ENCODE measurements at places on chromosomes 6 and 20.

- peak; percentile 5 for DNase-seq
Measured at GRCh38 chr6:128882991-128883611, at the start of gene LAMA2. Gene LAMA2 (plus strand): TSS chr6:128883138. CDS start chr6:128883246, 108 bp downstream.

DNA sequence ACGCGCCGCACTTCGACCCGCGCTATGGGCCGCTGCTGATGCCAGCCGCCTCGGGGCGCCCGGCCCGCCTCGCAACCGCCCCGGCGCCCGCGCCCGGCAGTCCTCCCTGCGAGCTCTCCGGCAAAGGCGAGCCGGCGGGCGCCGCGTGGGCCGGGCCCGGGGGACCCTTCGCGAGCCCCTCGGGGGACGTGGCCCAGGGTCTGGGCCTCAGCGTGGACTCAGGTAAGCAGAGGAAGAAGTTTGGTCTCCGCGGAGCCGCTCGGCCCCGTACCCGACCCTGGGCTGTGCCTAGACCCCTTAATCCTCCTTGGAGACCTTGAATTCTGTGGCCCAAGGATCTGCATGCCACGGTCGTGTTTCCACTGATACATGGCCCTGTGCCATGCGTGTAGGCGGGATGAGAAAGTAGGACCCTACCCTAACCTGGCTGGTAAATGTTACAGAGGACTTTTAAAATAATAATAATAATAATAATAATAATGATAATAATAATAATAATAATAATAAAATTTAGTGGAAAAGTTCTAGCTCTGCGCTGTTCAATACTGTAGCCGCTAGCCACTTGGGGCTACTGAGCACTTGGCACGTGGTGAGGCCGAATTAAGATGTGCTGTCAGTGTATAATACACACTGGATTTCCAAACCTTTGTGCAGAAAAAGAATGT is 5.6 kb downstream of the VGLL2 start:
- no peak for DNase-seq

DNA sequence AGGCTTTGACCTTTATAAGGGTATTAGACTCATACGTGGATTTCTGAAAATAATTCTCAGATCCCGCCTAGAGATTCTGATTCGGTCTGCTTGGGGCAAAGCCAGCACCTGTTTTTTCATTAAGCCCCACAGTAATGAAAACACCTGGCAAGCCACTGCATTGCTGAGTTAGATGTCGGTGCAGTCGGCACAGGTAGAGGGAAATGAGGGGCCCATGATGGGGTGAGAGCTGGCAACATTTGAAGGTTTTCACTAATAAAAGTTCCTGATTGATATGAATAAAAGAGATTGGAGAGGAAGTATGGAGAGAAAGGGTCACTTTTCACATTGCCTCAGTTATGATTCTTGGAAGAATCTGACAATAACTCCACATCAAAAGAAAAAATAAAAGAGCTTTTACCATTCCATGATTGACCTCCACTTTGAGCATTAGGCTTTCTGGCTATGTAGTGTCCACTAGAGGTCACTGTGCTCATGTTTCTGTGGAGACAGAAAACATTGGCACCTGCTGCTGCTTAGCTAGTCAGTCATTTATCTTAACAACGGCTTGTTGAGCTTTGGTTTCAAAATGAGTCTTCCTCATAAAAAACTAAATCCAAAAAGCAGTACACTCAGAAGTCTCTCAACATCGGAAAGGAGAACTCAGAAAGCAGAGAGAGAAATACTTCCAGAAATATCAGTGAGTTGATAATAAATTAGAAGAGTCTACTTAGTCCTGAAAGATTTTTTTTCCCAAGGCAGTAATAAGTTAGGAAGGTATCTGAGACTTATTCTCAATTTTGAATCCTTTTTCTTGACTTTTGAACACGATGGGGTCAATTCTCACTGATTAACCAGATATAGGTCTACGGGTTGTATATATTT is 53.3 kb upstream of the KLHL31 start:
- peak; percentile 85 for DNase-seq

GRCh38 chr20:63233061-63233344 is 2.7 kb upstream of the BIRC7 start:
- DNase-seq: no peak

- no peak for DNase-seq
Measured at GRCh38 chr6:34598712-34599111, 42.6 kb upstream of the SPDEF start.

- no peak for DNase-seq
Measured at GRCh38 chr20:58633161-58634053, 17.7 kb upstream of the STX16 start.

DNA sequence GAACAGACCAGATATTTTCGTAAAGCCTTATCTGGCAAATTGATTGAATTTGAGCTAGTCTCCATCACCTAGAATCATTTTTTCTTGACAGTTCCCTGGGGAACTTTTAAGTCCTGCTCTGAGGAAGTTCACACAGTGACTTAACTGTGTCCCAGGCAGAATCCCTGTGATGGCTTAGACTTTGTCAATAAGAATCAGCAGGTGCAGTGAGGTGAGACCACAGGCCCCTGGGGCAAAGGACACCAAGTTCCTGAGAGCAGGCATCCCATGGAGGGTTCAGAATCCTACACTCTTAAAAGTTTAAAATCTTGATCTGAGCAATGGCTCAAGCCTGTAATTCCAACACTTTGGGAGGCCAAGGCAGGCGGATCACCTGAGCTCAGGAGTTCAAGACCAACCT is 13.0 kb downstream of the KIF16B start:
- no peak for DNase-seq

DNA sequence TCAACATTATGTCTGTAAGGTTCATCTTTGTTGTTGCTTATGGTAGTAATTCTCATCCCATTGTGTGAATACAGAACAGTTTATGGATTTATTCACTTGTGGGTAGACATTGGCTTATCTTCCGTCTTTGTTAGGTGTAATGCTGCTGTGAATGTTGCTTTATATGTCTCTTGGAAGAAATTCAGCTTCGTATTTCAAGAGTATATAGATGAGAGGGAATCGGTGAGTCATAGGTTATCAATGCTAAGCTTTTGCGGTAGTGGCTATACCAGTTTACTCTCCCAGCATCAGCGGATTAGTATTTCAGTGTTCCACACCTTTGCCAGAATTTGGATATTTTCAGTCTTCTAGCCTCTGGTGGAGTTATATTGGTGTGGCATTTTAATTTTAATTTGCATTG is 77.8 kb downstream of the ZFAND3 start:
- DNase-seq: no peak

- DNase-seq: no peak
Measured at GRCh38 chr20:41161886-41162285, 24.5 kb downstream of the PLCG1 start.

GRCh38 chr6:151436300-151436699 is 15.6 kb downstream of the RMND1 start:
- no peak for DNase-seq

- no peak for DNase-seq
Measured at GRCh38 chr20:20525756-20526155, 157.9 kb downstream of the INSM1 start.

- DNase-seq: no peak
Measured at GRCh38 chr6:118249680-118250079, 298.4 kb upstream of the PLN start.

DNA sequence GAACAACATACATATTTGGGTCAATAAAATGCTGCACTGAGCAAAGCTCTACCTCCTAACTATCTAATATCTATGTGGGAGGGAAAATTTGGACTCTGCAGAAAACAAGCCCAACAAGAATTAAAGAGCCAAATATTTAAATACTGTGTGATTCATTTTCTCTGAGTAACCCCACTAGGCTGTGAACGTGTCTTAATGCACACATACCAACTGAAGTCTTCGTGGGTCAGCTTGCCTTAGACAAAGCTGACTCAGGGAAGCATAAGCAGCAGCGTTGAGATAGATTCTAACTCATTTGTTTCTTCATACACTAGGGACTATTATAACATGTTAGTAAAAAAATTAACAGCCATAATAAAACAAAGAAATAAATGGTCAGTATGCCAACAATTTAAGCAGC is 114.3 kb downstream of the GJA1 start:
- DNase-seq: no peak

GRCh38 chr6:169589293-169589692 is 112.5 kb downstream of the WDR27 start:
- peak; percentile 21 for DNase-seq

GRCh38 chr20:41717483-41717882 is 99.3 kb upstream of the CHD6 start:
- DNase-seq: no peak

GRCh38 chr6:26211963-26212362 is 124.7 kb downstream of the HFE start:
- no peak for DNase-seq

GRCh38 chr20:53677447-53678314 is 84.0 kb upstream of the ZNF217 start:
- DNase-seq: peak; percentile 84

DNA sequence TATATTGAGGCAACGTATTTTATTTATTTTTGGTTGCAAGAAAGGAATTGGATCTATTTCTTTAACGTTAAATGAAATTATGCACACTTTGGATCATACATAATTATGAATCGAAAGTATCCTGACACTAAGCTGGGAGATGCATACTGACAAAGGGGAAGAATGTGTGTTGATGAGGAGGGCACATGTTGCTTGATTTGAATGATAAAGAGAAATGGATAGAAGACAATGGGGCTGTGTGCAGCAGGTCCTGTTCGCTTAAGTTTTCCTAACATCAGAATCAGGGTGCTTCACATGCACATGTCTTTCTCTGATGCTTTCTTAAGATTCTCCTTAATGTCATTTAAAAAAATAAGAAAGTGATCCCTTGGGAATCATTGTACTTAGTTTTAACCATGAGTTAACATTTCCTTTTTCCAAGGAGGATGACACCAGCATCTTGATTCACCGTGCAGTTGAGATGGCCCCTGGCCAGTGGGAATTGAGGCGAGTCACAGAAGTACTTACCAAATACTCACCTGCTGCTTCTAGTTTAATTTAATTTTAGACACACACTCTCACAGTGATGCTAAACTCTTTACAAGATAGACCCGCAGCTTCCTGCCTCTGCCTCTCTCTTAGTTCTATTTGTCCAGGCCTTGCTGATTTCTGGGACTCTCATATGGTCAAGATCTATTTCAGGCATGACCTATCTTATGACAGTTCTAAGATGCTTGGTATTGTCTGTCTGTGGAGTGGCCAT is 116.5 kb downstream of the CLIC5 start:
- DNase-seq: no peak

- DNase-seq: no peak
Measured at GRCh38 chr20:1535420-1536175, 21.9 kb downstream of the SIRPD start.

GRCh38 chr20:5074232-5074674 is 45.5 kb downstream of the PCNA start:
- DNase-seq: no peak

- DNase-seq: peak; percentile 17
Measured at GRCh38 chr20:38471245-38471644, 1.4 kb upstream of the RALGAPB start.

- peak; percentile 21 for DNase-seq
Measured at GRCh38 chr20:47568019-47568418, 66.3 kb downstream of the NCOA3 start.

GRCh38 chr6:134590449-134590848 is 272.5 kb upstream of the SGK1 start:
- no peak for DNase-seq

GRCh38 chr20:21681234-21681921 is 24.1 kb upstream of the PAX1 start:
- DNase-seq: no peak

- DNase-seq: peak; percentile 41
Measured at GRCh38 chr20:19756761-19757486, 1.1 kb upstream of the RIN2 start.

DNA sequence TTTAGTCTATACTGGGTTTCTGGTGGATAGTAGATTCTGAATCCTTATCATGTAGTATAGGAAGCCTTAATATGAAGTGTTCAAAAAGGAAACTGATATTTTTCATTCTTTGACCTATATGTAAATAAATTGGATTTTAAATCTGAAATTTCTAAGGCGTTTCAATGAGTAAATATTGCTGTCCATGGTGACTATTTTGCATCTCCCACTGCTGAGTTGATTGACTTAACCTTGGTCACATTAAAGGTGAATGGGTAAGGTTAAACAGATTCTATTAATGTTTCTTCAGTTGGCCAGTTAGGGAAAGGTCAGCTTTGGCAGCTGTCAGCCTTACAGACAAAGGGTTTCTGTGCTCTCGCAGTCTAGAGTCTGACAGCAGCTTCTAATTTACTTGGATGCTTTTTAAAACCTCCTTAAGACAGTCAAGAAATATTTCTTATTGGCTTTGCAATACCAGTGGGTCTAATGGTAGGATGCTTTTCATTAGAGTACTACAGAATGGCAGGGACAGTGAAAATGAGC is 24.8 kb downstream of the PRIM2 start:
- DNase-seq: no peak

GRCh38 chr6:35046862-35047261 is 94.3 kb downstream of the TCP11 start:
- DNase-seq: peak; percentile 72

DNA sequence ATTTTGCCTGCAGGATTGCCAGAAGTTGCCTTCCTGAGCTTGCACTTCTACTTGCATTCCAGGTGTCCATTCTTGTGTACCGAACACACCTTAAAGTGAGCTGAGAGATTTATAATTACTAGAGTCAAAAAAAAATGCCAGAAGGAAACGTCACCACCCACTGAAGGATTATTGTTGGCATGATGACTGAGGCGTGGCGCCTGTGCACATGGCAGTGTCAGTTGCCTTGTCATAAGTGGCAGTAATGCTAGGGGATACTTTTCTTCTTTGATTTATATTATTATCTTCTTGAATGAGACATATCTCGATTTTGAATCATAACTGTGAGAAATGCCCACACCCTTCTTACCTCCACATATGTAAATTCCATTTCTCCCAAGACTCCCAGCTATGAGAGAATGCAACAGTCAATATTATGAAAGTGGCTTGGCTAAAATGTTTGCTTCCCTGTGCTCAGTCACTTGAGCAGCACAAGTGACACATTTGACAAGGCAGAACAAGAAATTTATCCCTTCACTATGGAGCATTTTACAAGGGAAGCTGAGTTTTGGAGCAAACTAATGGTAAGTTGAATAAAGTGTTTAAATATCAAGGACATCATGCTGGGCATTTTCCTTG is 149.5 kb upstream of the SASH1 start:
- DNase-seq: peak; percentile 84

DNA sequence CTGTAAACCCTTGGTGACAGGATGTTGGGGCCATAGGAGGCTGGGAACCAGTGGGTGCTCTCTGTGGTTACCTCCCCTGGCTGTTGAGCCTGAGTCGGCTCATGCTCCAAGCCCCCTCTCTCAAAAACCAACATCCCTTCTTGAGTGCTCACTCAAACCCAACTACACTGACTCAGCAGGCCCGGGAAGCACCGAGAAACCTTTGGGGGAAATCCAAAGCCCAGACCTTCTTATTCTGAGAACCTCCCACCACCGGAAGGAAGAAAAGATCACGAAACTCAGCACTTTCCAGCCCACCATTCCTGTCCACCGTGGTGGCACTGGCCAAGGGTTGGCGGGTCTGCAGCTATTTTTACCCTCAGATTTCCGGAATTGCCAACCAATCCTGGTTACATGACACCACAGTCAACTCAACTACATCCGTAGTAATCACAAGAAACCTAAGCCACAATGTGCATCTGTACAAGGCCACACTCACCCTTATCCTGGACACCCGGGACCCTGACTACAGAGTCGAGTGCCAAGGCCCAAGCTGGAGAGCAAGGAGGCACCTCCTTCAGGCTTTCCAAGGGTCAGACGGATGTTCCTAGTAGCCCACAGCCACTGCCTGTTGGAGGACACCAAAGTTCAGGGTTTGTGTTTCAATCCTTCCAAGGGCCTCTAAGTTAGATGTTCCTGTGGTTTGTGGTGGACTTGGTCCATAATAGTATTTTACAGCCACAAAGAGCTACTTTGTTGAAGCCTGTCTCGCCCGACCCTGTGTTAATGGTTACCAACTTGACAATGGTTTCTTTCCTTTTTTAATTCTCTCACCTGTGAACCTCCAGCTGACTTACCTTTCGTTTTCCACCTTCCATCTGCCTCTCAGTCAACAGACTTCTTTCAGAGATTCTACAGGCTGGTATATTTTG is 317.0 kb downstream of the CDC5L start:
- DNase-seq: no peak

Data from small intestine (tissue), 16 donors.